B cell (primary cell): ENCODE measurements at places on chromosomes 11 and 22.

DNA sequence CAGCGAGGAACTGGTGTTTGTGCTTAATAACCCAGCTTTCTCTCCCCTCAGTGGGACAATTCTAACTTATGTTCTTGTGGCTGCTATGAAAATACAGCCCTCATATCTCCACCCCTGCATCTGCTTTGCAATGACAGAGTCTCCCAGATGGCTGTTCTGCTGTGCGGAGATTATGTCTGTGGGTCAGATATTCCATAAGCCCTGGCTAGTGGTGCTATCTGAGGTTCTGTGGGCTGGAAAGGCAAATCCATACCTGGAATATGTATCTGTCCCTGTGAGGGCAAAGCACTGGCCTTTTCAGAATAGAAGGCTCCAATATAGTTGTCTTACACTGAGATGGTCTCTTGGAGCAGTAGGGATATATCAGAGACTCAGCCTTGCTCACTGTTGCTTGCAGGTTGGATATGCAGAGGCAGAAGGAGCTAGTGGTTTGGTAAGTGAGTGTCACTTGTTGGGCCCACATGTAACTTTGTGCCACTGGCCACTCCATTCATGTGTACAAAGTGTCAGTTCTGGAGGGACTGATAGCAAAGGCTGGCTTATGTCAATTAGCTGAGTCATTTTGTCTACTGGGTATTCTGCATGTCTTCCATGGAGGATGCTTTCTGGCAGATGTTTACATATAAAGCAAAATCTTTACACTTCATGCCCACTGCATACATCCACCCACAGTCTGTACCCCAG is 246.6 kb downstream of the FAM76B start:
- DNase-seq = no peak

DNA sequence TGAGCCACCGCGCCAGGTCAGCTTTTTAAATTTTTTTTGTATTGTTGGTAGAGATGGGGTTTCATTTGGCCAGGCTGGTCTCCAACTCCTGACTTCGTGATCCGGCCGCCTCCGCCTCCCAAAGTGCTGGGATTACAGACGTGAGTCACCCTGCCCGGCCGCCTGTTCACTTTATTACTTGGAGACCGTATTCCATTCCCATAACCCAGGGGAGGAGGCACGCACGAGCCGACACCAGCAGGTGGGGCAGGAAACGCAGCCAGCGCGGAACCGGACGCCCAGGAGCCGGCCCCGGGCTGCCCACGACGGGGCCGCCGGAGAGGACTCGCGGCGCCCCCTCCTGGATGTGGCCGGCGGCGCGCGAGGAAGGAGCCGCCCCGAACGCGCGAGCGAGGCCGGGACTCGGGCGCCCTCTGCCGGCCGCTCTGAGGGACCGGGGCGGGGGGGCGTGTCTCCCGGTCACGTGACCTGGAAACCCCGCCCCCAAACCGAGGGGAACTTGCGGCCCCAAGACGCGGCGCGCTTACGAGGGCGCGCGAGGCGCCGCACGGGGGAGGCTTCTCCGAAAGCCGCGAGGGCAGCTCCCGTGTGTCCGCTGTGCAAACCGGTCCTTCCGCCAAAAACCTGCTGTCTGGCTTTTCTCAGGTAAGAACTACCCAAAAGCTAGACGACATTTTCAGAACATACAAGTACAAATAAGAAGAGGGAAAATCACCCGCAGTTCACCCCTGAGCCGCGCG is 11.6 kb upstream of the RNH1 start:
- DNase-seq = peak; percentile 96

- no peak for DNase-seq
Observed at GRCh38 chr11:40952479-40952878, 507.0 kb downstream of the LRRC4C start.

GRCh38 chr11:38646382-38646781 is 2048.3 kb upstream of the RAG2 start:
- DNase-seq = no peak

- peak; percentile 19 for DNase-seq
Observed at GRCh38 chr11:95577716-95578460, 211.7 kb downstream of the FAM76B start.

DNA sequence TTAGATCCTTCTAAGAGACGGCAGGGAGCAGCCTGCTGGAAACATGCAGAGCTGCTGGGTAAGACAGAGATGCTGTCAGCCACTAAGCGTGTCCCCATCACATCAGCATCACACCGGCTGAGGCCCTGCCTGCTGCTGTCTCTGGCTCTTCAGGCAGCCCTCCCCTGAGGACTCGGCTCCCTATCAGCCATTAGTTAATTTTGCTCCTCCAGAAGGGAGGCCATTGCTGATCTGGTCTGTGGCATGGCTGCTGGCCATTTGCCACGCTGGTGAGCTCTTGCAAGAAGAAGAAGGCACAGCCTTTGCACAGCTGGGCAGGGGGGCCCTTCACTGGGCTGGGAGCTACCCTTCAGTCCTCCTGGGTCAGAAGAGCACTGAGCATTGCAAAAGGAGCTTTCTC is 131.2 kb upstream of the PARVA start:
- DNase-seq = no peak

DNA sequence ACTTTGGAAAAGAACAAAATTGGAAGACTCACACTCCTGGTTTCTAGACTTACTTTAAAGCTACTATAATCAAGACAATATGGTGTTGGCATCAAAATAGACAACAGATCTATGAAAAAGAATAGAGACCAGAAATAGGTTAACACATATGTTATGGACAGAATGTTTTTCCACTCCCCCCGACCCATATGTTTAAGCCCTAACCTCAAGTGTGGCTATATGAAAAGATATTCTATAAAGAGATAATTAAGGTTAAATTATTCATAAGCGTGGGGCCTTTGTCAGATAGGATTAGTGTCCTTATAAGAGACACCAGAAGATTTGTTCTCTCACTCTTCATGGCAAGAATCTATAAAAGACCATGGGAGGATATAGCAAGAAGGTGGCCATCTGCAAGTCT is 440.0 kb downstream of the AASDHPPT start:
- DNase-seq = no peak

DNA sequence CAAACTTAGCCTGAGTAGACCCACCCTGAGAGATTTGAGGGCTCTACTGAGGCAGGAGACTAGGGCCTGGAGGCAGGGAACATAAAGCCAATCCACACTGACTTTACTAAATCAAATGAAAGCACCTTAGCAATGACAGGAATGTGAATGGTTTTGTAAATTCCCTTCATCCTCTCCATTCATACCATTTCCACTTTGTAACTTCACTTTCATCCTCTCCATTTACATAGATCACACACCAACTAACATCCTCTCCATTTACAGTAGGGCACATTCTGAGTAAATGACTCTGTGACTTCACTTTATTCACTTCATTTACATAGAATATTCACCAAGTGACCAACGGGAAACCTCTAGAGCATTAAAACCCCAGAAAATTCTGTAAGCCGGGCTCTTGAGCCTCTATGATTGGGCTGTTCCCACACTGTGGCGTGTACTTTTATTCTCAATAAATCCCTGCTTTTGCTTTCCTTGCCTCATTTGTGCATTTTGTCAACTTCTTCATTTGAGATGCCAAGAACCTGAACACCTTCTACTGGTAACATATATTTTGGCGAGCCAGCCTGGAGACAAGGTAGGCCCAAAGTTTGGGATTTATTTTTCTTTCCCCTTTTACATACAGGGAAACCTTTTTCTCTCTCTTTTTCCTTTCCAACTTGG is 82.9 kb downstream of the PIWIL4 start:
- DNase-seq = no peak

GRCh38 chr11:75891947-75892739 is 77.1 kb downstream of the UVRAG start:
- DNase-seq = peak; percentile 72

DNA sequence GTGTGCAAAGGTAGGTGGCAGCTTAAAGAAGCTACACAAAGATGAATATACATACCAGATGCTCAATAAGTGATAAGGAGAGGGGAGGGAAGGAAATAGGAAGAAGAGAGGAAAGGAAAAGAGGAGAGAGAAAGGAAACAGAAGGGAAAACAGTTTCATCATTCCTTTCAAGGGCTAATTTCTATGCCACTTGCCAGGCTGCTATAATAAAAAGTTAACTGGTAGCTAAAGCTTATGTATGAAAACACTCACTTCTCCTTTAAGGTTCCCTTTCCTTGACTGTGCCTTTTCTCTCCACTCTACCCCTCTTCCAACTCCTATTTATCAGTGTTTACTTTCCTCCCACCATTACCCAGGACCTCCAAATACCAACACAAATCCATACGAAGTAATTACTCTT is 347.9 kb downstream of the DLG2 start:
- no peak for DNase-seq

GRCh38 chr11:85347291-85347690 is 279.9 kb downstream of the DLG2 start:
- DNase-seq = no peak

DNA sequence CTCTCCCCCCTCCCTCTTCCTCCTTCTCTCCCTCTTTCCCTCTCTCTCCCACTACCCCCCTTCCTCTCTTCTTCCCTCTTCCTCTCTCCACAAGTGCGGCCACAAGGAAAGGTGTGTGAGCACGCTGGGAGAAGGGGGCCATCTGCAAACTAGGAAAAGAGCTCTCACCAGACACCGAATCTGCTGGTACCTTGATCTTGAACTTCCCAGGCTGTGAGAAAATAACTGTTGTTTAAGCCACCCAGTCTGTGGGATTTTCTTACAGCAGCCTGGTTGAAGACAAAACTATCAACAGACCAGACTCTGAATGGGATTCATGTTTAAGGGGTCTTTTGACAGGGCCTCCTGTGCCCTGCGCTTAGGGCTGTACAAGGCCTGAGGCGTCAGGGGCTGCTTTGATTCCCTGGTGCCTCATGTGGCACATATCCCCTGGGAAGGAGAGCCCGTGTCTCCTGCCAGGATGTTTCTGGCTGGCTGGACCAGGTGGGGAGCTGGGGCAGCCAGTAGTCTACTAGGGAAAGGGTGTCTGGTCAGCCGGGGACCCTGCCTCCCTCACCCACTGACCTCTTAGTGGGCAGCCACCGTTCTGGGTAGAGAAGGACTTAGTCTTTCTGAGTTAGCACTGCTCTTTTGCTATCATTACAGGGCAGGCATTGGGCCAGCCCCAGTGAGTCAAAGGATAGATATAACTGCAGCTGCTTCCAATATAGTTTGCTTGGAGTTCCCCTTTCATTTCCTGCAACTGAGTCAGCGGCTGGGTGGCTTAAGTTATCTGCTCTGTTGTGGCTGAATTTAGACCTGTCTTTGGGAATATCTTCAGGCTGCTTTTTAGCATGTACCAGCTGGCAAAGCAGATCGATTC is 6.2 kb downstream of the PANX1 start:
- DNase-seq = no peak

DNA sequence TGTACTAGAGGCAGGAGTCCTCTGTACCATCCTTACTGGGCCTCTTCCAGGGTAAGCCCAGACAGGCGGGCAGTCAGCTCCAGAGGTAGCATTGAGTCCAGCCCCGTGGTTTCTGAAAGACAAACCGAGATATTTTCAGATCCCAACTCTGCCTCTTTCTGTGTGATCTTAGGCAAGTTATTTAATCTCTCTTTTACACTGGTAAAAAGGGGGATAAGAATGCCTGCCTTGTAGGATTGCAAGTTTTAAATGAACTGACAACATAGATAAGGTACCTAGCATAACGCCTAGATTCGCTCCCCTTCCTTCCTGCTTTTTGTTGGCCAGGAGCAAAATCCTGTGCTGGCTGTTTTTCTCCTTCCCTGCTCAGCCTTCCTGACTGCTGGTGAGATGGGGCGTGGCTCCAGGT is 56.4 kb upstream of the NNMT start:
- no peak for DNase-seq

- no peak for DNase-seq
Observed at GRCh38 chr22:31944700-31945442, 536 bp downstream of the YWHAH start.

- DNase-seq = peak; percentile 77
Observed at GRCh38 chr11:121318848-121319834, 26.6 kb downstream of the SC5D start.

DNA sequence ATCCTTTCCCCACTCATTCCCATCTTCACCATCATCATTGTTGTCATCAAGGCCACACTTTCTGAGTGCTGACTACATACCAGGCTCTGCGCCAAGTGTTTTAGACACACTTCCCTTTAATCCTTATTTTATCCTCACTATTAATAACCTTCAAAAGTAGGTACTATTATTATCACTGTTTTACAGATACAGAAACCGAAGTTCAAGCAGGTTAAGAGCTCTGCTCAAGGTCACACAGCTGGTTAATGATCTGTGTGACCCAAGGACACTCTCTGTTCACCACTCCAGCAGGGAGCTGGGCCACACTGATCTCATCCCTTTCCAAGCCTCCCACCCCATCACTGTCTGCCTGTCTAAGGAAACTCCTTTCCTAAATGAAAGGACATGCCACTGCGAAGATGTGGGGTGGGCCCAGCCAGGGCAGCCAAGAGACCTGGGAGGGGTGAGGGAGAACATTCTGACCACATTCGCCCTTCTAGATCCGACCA is 17.2 kb upstream of the TSKU start:
- DNase-seq = no peak

GRCh38 chr22:35218079-35218478 is 39.2 kb upstream of the HMGXB4 start:
- no peak for DNase-seq

DNA sequence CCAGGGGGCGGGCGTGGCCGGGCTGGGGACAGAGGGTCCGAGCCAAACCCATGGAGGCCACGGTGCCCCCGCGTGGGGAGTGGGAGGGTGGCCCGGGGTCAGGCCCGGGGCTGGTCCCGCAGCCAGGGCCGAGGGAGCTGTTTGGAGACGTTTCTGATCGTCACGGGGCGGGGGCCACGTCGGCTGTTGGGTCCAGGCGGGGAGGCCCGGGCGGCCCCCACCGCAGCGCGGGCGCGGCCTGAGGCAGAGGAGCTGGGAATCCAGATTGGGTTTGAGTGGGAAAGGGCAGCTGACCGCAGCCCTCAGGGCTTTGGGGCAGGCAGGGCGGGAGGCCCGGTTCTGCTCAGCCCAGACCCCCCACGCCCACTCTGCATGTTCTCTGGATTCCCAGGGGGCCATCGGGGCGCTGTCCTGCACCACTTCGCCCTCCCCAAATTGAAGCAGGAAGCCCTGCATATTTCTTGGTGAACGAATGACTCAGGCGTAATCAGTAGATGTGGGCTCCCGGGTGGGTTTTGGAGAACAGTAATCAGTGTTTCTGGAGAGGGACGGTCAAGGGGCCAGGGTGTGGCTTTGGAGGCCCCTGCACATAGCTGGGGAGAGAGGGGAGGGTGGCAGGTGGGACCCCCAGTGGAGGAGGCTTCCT is 583 bp downstream of the MRPL23 start:
- DNase-seq = no peak

GRCh38 chr11:15690320-15690719 is 575.6 kb downstream of the INSC start:
- DNase-seq = no peak

DNA sequence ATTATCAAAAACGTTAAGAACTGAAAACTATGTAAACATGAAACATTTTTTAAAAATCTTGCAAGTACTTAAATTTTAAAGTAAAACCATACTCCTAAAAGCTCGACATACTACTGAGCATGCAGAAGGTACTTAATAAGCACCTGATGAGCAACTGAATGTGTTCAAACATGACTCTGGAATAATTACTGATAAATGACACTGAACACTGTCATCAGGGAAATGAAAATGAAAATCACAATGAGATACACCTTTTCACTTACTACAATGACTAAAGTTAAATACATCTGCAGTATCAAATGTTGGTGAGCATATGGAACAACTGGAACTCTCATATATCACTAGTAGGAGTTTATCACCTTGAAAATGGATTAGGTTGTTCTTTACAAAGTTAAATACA is 65.2 kb downstream of the PICALM start:
- DNase-seq = no peak

- no peak for DNase-seq
Observed at GRCh38 chr11:27431808-27432207, 40.8 kb downstream of the LGR4 start.
